ENCODE measurements at places on chromosomes 7 and 10.

GRCh38 chr7:86469680-86470295 is 173.9 kb upstream of the GRM3 start:
- DNase-seq = peak; percentile 60

GRCh38 chr10:10222304-10222841 is 795.3 kb upstream of the CELF2 start:
- DNase-seq = no peak

GRCh38 chr10:119030421-119031250 is 1.1 kb downstream of the NANOS1 start:
- DNase-seq = peak; percentile 73

DNA sequence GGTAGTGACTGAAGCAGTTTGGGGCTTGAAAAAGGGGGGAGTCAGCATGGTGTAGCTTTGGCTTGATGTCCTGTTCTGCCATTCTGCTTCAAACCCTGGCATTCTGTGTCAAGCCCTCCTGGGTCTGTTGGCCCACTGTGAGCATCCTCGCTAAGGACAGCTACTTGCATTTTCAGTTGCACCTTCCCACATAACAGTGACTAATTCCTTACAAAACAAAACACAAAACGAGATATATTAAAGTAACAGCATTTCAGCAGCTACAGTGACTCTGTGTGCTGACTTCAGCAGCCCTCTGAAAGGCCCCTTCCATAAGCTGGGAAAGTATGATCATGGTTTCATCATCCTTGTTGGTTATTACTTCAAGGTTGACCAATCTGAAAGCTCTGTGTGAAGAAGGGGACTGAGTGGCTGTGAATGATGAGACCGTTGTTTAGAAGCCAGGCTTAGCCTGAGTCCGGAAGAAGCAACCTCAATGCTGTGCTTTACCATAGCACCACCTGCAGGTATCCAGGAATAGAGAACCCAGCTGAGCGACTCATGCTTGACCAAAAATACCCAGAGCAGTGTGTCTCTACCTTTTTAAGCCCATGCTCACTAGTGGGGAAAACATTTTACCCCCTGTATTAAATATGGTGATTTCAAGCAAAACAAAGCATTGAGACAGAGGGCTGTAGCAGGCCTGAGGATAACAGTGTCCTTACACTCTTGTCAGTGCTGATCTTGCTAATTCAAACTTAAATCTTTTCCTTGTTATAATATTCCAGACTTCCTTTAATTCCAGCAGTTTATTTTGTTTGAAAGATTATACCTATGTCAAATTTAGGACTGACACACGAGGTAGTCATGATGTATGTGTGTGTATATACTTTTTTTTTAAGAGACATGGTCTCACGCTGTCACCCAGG is 42.6 kb upstream of the CC2D2B start:
- DNase-seq = peak; percentile 73

DNA sequence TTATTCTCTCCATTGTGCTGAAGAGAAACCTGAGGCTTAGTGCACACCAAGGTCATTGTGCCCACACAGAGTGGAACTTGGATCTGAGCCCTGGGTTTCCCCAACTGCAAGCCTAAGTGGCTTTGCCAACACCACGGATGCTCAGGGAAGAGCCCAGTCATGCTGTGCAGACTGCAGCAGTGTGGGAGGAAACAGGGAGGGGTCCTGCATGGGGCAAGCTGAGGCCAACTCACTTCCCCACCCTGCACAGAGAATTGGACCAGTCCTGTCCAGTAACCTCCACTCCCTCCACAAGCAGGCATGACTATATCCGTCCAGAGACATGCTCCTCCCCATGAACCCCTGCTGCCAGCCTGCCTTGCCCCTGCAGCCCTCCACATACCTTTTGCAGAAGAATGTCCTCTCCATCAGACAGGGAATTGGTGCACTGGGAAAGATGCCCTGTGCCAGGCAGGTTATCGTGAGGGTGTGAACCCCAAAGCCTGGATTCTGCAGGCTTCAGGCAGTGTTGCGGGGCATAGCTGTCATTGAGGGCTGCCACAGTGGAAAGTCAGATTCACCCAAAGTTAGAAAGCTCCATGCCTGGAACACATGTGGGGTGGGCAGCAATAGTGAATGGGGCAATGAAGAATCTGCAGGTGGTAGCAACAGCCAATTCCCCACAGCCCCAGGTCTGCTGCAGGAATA is 44.9 kb downstream of the DRGX start:
- no peak for DNase-seq

- DNase-seq = no peak
Measured at GRCh38 chr7:80699045-80699638, 60.7 kb downstream of the CD36 start.

GRCh38 chr7:16004702-16005101 is 318.2 kb upstream of the MEOX2 start:
- no peak for DNase-seq
